ENCODE measurements at places on chromosomes 5 and 9.

GRCh38 chr5:126536874-126537273, 58.1 kb downstream of the ALDH7A1 start:
- peak; percentile 13 for DNase-seq

GRCh38 chr5:88060194-88060593, 208.5 kb downstream of the TMEM161B start:
- DNase-seq, result no peak

DNA sequence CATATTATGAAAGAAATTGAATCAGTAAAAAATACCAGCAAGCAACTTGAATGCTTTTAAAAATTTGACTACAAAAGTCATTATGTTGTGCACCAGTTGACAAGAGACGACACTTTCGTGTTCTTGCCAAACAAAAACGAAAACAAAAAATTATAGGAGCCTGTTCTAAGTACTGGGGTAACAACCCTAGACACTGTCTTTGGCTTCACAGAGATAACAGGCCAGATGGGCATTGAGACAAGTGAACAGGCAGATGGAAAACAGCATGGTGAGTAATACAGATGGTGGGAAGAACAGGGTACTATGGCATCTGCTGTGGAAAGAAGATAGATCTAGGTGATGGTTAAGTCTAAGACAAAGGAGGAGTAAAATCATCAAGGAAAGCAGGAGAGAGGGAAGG, 99.0 kb downstream of the CDH12 start:
- no peak for DNase-seq

- no peak for DNase-seq
Measured at GRCh38 chr5:36529142-36529541, 77.3 kb upstream of the SLC1A3 start.

GRCh38 chr5:144378681-144379080, 208.0 kb downstream of the KCTD16 start:
- DNase-seq, result no peak

DNA sequence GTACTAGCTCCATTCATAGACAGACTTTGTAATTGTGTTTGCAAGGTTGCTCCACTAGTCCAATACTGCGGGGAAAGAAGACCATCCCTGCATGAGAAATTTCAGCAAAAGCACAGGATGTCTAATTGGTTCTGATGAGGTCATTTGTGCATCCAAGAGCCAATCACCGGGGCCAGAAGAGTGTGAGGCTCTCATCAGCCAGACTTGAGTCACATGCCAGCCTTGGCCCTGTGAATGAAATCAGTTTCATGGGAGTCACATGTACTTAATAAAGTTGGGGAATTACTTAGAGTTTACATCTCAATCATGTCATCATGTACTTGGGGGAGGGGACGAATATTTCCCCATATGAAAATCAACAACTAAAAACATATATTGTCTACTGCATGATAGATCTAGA, 1236.0 kb downstream of the MAT2B start:
- DNase-seq, result no peak
